Caudate nucleus (tissue), 63 donors: ENCODE measurements at places on chromosomes 2 and 18.

GRCh38 chr2:71880846-71881610, 266.6 kb downstream of the CYP26B1 start:
- DNase-seq: no peak

DNA sequence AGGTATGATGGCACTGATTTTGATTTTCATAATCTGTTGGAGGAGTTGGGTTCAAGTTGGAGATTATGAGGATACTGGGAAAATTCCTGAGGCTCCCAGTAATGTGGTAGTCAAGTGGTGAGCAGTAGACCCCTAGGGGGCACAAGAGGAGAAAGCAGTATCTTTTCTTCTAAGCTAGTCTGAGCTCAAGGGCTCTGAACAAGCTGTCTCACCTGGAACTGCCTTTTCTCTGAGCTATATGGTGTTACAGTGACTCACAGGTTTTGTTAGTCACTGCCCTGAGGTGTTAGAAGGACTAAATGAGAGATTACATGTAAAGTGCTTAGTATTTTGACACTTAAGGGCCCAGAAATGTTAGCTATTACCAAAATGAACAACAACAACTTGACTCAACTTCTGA, 42.2 kb downstream of the CD302 start:
- DNase-seq: no peak

DNA sequence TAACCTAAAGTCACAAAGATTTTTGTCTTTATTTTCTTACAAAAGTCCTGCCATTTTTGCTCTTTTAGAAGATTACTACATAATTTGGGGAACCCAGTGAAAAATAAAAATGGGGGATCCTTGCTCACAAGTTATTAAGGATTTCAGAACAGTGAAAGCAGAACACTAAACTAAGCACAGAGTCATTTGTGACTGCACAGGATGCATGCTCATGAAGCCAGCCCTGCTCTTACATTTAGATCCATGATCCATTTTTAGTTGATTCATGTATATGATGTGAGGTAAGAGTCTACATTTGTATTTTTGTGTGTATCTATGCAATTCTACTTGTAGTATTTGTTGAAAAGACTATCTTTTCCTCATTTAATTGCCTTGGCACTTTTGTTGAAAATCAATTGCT, 21.8 kb downstream of the SP140L start:
- no peak for DNase-seq

DNA sequence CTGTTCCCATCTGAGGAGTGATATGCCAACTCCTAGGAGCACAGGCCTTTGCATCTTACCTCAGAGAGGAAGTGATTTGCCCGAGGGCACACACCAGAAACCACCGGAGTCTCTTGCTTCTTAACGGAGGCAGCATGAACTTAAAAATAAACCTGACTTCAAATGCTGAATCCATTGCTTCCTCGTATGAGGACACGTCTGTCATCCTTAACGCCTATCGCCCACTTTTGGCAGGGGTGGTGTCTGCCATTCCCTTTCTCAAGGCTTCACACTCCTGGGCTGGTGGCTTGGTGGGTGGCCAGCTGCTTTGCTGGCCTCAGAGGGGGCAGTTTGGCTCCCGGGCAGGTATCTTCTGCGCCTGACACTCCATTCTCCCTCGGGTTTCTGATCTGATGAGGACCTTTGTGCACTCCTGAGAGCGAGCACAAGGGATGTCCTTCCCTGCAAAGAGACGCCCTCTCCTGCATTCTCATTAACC, 1.1 kb upstream of the PREB start:
- no peak for DNase-seq

DNA sequence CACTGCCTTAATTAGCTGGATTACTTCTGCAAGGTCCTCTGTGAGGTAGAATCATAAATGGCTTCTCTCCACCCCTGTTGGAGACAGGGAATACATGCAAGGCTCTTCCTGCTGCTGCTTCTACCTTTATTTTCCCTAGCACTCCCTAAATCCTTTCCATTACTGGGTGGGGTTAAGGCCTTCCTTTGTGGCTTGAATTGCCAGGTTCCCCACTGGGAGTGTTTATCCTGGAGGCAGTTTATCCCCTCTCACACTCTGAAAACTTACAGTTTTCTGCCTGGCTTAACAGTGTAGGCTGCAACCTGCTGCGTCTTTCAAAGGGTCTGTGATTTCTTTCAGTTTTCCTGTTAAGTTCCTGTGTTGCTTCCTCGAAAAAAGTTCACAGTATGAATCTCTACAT, 1062.3 kb upstream of the CRIM1 start:
- no peak for DNase-seq
